Activated CD8-positive, alpha-beta memory T cell treated with anti-CD3 and anti-CD28 coated beads, Interleukin-2, amount 50 U/mL, for 4 hours (primary cell): ENCODE measurements at places on chromosomes 1 and 21.

- DNase-seq = no peak
Measured at GRCh38 chr1:68819190-68819829, 322.4 kb upstream of the DEPDC1 start.

DNA sequence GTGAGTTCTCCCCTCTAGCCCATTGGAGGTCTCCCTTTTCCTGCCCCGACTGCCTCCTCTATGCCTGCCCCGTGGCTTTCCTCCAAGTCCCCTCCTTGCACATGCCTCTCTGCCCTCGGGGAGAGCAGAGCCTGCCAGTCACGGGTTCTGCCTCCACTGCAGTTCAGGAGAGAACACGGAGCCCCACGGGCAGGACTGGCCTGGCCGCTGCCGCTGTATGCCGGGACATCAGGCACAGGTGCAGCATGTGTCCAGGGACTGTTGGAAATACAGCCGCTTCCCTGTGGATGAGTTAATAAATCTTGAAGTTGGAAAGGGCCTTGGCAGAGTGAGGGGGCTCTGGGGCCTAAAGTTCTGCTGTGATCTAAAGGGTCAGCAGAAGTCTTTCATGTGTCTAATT, 676.6 kb downstream of the MATN1 start:
- DNase-seq = no peak

GRCh38 chr1:106984801-106985200, 71.7 kb upstream of the PRMT6 start:
- DNase-seq = no peak

- DNase-seq = no peak
Measured at GRCh38 chr1:241048622-241049021, 308.4 kb downstream of the RGS7 start.
